ENCODE measurements at places on chromosomes 1 and 21.
A peak's percentile ranks its signal among the peaks of the same experiment; 100 is the strongest.

DNA sequence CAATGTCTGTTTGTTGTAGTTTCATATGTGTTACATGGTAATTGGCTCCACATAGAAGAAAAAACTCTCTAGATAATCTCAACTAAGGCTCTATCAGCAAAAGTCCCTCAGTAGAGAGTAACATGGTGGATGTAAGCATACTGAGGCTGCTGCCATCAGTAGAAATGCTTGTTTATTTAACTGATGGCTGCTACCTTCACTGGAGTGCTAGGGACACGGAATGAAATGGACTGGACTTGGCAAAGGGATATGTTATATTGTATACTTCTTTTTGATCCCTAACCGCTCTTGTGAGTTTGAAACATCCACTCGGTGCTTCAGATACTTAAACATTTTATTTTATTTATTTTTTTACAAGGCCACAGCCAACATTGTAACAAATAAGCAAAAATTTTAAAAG lies 143.0 kb downstream of the ZNF281 start:
- DNase-seq = no peak

DNA sequence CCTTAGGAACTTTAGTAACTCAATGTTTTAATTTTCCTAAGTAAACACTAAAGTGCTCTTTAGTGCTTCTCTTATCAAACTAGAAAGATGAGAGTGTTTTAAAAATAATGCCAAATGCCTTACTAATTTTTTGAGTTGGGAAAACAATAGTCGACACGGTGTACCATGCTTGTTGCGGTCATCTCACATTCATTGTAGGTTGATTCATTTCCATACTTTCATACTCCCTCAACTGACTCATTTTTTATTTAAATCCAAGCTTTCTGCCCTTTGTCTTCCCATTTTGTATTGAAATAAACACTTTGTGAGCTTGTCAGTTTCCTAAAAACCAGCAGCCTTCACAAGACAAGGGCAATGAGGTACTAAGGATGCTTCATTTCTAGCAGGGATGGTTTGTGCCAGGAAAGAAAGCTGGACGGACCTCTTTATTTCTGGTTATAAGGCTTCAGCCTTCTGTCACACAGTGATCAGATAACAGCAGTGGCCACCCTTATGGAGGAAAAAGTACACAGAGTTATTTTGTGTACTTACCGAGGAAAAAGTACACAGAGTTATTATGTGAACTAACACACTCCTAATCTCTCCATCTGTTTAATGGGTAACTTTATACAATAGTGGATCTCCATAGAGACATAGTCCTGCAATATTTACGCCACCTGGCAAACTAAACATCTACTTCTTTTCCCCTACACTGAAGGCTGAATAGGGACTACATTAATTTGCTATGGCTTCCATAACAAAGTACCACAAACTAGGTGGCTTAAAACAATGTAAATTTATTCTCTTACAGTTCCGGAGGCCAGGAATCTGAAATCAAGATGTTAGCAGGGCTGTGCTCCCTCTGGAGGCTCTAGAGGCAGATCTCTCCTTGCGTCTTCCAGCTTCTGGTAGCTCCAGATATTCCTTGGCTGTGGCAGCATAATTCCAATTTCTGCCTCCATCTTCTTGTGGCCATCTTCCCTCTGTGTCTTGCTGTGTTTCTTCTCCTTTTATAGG lies 13.0 kb upstream of the CCDC190 start:
- DNase-seq = peak; percentile 94

DNA sequence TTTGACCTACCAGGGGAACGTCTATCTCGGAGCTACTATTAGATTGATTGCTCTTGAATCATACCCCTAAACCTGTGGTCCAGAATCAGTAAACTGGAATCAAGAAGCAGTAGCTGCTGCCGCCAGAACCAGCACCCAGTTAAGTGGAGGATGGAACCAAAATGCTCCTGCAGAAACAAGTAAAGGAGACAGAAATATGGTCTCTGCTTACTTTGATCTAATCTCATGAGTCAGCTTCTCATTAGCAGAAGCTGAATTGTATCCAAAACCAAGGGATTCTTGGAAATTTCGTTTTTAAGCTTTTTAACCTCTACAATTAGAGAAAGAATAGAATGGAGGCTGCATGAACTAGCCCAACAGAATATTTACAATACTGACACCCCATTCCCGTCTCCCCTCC lies 42.6 kb upstream of the PIGV start:
- DNase-seq = peak; percentile 57

- DNase-seq = no peak
Measured at GRCh38 chr1:243735457-243735856, 114.6 kb downstream of the AKT3 start.

- no peak for DNase-seq
Measured at GRCh38 chr1:27372808-27373690, 1.6 kb downstream of the FCN3 start.

GRCh38 chr1:15932612-15933011 lies 43.3 kb downstream of the ZBTB17 start:
- DNase-seq = no peak

DNA sequence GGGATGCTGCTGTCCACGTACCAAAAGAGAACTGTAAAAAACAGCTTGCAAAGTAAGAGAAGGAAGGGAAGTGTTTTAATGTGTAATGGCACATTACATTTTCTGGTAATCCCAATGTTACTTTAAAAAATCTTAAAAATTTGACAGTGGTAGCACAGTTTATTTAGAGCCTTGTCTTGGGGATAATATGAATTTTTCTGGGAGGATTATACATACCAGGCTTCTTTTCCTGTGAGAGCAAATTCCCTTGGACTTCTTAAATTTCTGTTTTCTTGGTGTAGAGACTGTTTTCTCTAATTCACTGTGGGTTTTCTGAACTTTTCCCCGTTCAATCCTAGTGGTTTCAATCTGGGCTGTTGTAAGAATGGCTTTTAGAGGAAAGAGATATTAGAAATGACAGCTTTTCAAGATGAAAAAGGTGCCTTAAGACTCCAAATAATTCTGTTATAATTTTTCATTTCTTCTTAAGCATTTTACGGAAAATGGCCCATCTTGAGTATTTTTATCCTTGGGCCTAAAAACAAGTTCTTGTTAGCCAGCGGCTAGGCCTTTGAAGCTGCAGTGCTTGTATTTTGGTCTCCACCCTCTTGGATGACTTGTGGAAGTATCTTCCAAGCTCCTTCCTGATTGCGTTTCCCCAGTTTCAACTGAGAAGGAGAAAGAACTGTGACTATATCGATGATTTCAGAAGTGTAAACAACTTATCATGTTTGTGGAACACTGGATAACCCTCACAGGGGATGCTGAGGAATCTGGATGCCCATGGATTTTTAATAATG lies 70.0 kb downstream of the LEPR start:
- no peak for DNase-seq

DNA sequence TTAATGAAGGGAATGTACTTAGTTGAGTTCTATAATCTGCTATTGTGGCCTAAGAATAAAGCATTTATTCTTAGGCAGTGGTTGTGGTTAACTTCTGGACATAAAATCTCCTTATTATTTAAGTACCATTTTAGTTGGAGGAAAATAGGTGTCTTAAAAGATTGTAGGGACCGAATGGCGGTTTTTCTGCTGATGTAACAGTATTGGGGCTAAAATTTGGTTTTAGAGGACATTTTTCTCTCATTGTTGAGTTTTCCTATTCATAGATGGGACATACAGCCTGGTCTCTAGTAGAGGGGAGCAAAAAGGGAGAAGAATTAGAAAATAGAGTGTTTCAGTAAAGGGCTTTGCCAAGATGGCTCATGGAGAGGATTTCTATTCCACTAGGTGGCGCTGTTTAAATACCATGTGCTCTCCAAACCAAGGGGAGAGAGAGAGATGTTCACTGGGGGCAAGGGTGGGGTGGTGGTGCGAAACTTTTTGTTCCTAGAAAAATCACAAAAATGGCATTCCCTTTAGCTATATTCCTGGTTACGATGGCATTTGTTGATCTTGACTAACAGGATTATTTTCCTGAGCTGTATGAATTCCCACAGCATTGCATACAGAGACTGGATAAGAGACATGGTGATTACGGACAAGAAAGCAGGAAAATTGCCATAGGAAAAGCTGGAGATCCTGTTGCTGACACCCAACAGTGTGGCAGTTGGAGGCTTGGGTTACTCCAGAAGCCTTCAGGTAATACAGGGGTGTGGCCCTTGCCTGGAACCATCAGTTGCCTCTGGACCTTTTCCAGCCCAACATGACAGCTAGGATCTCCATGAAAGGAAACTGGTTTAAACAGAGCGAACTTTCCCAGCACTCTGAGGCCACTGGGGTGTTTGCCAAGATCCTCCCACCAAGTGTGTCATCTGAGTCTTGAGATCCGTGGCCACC lies 18.2 kb upstream of the FCGR2A start:
- DNase-seq = peak; percentile 82

DNA sequence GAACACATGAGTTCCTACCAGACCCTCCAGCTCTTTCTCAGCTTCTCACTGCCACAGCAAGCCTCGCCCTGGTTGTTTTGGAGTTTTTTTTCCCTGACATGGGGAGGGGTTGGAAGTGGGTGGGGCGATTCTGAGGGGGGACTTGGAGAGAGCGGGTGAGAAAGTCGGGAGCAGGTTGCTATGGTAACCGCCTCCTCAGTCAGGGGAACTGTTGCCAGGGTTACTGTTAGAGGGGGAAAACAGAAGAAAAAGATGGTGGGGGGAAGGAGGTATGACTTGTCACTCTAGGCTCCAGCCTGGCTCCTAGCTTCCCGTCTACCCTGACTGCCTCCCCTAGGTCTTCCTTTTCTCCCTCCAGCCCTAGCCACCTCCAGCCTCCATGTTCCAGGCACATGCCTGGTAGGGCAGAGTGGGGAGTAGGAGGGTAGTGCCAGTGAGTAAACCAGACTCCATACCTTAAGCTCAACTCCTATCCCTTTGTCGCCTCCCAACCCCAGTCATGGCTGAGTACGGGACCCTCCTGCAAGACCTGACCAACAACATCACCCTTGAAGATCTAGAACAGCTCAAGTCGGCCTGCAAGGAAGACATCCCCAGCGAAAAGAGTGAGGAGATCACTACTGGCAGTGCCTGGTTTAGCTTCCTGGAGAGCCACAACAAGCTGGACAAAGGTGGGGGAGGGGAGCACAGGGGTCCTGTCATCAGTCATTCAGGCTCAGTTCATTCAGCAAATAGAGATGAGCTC lies 6.0 kb downstream of the PEA15 start:
- DNase-seq = no peak

DNA sequence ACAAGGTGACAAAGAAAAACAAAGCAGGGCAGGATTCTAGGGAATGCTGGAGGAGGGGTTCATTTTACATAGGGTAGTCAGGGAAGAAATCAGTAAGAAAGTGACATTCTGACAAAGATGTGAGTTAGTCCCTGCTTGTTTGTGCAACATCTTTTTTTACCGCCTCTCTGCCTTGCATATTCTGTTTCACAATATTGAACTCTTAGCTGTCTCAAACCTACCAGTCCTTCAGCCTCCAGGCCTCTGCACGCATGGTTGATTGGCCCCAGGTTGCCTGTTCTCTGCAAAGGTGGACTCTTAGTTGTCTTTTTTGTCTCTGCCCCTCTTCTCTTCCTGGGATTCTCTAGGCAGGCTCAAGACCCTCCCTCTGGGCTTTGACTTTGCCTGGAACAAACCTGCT lies 152.2 kb upstream of the RUNX1 start:
- DNase-seq = no peak

DNA sequence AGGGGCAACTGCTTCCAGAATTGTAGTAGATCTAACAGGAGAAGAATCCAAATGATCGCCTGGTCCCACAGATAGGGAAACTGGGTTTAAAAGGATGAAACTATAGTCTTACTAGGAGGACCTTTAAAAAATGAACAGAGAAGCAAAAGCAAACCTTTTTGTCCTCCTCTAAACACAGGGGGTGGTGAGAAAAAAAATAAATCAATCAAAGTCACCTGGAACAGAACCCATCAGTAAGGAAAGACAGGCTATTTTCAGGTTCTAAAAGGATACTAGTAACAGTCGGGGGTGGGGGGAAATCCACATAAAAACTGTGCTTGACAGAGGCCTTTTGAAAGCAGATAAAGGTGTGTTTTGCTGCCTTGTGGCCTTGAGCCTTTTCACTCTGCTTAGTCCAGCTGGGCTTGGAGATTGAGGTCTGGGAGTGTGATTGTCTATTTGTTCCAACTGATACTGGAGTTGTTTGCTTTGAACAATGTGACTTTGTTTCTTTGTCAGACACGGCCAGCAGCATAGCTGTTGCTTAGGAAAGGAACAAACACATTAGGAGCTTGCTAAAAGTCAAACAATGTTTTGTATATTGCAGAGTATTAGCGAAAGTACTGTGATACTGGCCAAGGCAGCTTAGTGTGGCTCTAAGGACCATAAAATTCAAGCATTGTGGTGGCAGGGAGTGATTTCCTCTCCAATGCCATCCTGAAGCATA lies 141.1 kb upstream of the IRF2BP2 start:
- no peak for DNase-seq

- DNase-seq = peak; percentile 69
Measured at GRCh38 chr1:201562659-201563405, 23.9 kb downstream of the NAV1 start.

DNA sequence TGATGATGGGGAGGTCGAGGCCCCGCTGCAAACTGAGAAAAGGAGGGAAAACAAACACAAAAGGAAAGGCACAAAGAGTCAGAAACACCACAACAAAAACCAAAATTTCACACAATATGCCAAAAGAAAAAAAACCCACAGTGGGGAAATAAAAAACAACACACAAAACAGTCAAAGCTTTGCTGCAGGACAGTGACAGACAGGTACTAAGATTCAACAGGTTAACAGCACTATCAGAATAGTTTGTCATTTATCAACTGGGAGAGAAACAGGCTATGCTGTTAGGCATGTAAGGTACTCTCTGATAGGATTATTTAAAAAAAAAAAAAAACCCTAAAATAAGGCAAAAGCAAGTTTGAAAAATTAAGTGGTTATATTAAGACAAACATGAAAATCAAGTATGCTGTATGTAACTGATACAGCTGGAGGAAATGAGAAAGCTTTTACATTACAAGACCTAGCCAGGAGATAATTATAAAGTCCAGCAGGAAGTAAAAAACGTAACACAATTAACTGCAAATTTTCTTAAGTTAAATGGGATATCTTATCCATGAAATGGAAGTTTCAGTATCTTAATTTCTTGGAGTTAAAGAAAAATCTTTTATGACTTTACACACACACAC lies 179.0 kb downstream of the EIF4G3 start:
- DNase-seq = no peak

- no peak for DNase-seq
Measured at GRCh38 chr1:204285436-204286305, 71.9 kb upstream of the GOLT1A start.

GRCh38 chr1:92376345-92376744 lies 77.5 kb downstream of the RPAP2 start:
- no peak for DNase-seq

DNA sequence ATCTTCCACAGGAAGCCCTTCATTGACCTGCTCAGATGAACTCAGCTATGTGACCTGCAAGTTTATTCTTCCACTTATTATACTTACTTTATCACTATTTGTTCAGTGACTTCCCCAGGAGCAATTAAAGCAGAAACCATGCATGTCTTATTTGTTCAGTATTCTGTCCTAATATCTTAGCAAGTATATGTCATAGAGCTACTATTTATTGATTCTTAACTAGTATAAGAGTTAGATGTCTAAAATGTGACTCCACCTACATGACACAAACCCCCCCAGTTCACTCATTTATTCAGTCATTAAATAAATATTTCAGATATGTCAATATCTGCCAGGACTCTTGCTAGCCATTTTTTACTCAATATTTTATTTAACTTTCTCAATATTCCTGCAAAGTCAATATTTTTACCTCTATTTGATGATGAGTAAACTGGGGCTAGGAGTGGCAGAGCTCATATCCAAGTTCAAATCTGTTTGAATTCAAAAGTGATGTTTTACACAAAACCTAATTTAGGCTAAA lies 469.0 kb upstream of the USP24 start:
- DNase-seq = no peak
